ENCODE measurements at places on chromosomes 2 and 18.
A peak's percentile ranks its signal among the peaks of the same experiment; 100 is the strongest.

DNA sequence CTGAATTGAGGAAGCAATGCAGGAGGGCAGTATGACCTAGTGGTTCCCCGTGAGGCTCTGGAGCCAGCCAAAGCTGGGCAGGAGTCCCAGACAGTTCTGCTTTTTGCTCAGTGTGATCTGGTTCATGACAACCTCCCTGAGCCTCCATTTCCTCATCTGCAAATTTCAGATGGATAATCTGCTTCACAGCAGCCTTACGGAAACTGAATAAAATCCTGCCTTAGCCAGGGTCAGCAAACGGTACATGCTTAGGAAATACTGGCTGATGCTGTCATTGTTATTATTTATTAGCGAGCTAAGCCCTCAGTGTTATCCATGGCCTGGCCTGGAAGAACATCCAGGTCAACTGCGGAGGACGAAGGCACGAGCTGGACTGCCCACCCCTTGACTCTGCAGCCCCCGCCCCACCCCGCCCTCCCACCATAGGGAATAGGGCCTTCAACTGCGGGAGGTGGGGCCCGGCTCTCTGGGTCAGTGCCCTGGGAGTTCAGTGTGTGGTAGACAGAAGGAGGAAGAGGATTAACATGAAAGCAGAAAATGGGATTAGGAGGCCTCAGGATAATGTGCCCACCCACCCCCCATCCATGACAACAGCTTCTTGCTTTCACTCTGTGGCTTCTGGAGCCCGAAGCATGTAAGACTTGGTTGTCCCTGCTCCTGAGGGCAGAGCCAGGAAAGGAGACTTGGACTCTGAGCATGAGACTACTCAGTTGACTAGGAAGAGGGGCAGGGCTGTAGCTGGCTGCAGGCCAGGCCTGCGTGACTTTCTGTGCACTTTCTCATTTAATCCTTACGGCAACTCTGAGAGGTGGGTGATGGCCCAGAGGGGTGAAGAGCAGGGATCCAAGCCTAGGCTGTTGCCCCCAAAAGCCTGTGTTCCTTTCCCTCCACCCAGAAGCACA lies 13.1 kb downstream of the PKDCC start:
- DNase-seq: no peak

DNA sequence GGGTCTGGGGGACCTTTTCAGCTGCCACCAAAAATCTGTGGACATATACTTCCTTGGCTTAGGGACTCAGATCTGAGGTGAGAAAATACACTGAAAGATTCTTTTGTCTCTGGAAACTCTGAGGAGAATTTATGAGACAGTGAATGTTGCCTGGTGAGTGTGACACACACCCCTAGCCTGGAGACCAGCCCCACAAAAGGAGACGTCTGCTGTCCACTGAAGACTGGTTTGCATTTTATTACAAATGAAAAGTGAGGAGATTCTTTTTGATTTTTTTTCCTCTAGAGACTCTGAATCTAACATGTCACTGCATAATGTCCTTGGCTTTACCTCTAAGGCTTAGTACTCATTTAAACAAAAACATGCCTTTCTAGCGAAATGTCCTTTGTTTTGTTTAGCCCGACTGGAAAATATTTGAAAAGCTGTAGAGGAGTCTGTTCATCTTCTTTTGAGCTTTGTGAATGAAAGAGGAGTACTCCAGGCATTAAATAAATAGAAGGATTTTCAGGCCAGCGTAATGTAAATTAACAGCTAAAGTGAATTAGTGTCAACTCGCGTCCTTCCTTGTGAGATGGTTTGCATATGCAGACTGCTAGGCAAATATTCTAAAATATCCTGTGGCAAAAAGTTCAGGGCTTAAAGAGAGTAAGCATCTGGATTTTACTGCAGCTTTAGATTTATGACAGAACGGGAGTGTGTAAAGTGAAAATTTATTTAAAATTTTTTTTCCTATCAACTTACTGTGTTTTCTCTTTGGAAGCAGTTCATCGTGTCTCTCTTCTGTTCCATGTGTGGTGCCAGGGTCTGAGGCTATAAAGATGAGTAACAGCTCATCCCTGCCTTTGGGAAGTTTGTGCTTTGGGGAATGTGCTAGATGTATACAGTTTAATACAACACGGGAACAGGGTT lies 125.4 kb downstream of the VWA3B start:
- no peak for DNase-seq

DNA sequence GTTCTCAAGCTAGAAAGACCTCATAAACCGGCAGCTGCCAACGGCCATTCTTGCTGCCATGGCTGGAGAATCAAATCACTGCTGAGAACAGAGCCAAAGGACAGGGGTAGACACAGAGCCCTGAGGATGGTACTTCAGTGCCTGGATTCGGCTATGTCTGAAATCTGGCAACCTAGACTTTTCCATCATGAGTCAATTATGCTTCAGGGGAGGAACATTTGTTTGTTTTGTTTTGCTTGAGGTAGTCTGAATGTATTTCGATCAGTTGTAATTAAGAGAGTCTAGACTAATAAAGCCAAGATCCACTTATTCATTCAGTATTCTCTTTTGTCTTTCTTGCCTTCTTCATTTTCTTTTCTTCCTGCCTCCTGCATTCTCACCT lies 122.8 kb upstream of the SH3BP4 start:
- DNase-seq: no peak

DNA sequence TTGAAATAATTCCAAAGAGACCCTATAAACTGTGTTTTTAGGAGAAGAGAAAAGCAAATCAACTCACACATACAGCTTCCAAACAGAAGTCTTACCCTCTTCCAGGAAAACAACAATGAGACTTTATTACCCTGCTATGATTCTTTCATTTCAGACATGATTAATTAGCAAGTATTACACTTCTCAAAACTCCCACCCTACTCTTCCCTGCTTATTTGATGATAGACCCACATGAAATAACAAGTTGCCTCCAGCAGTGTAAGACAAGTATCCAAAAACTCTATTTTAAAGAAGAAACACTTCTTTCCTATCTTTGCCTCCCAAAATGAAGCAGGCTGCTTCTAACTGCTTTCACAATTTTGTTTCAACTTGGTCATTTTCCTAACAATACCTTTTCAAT lies 4.1 kb downstream of the FIGN start:
- DNase-seq: no peak

DNA sequence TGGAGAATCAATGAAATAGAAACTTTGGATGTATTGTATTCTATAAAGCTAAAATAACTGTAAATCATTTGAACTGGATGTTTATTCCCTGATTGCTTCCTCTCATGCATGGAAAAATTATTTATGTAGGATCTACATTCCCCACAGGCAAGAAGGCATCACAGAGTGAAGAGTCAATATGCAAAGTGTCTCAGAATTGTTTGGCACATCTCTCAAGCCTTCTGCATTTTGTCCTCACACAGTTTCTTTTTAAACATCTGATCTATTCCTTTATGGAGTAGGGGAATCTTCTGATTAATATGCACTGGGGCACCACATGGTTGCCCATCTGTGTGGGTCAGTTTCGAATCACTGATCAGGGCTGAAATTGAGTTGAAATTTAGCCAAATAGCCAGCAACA lies 465.4 kb downstream of the ZNF804A start:
- no peak for DNase-seq

DNA sequence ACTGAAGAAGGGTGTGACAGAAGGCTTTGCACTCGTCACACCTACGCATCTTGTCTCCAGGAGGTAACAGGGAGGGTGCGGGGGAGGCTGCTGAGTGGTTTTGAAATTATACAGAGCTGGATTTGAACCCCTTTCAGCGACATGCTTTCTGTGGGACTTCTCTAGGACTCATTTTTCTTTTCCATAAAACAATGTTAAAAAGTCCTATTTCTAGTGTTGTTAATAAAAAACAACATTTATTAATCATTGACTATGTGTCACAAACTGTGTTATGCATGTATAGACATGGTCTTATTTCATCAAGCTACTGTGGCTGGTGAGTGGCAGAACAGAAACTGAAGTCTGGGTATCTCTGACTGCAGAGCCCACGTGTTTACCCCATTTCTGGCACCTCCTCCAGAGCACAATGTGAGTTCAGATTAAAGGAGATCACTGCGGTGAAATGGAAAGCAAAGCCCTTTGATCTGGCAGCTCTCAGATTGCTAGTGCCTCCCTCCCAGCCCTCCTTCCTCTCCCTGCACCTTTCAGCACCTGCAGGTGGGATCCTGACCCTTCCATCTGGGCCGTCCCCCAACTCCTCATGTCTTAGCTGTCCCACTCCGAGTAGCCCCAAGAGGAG lies 315.5 kb upstream of the MYT1L start:
- peak; percentile 30 for DNase-seq

DNA sequence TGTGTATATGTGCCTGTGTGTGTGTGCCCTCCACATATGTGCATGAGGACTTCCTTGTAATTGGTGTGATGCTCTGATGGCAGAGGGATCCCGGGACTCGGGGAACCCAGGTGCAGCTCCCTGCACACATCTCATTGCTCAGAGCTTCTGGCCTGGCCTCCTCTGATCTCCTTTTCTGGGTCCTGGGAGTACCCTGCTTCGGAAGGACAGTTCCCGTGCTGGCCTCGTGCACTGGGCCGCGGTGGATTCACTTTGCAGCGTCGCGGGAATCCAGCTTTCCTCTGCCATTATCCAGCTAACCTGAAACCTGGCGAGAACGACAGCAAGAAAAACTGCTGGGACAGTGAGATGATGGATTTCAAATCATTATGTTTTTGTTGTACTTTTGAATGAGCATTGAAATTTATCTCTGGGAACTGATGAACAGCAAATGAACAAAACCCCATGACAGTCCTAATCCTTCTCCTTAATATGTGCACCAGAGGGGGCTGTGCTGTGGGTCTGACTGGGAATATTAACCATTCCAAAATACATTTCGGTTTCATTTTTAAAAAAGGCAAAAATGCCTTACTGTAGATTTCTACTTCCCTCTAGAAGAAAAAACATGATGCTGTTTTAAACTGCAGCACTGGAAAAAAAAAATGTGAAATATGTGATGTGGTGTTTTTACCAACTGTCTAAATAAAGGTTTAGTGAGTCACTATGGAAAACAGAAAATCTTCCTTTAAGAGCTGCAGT lies 78.2 kb downstream of the PTGR3 start:
- DNase-seq: no peak

- no peak for DNase-seq
Observed at GRCh38 chr2:161943011-161943410, 131.0 kb downstream of the DPP4 start.

- DNase-seq: no peak
Observed at GRCh38 chr2:28333606-28334526, 58.8 kb upstream of the FOSL2 start.

DNA sequence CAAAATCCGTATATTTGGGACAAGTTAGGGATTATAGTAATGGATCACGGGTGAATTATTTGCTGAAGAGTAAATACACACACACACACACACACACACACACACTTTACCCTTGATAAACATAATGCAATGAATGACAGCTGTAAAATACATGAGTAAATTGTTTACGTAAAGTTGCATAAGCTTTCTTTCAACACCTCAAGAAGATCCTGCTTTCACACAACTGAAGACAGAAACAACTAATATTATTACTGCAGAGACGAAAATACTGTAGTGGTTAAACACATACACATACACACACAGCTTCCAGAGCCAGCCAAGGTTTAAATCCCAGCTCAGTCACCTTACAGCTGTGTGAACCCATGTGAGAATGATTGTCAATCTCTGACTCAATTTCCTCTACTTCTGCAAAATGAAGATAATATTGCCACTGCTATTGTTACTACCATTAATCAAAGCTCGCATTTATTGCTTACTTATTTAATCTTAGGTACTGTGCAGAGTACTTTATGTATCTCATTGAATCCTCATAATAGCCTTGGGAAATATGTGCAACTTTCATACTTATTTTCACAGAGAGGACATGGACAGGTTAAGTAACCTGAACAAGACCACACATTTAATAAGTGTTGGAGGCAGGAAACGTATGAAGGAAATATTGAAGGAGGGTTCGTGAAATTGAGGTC lies 50.6 kb upstream of the DOK6 start:
- no peak for DNase-seq

GRCh38 chr2:240877460-240878340 lies 9.1 kb downstream of the AGXT start:
- no peak for DNase-seq

DNA sequence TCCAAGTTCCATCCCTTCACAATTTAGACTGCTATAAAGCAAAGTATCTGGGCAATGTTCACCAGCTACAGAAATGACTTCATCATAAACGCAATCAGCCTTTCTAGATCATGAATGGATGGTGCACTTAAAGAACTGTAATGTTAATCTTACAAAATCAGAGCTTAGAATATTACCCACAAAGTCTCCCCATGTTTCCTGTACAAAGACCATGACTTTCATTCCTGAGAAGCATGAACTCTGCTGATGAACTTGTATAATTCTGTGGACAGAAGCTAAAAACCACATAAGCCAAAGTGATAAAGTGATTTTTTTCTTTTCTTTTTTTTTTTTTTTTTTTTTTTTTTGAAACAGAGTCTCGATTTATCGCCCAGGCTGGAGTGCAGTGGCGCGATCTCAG lies 53.3 kb downstream of the C1D start:
- DNase-seq: no peak

GRCh38 chr18:49884465-49884864 lies 71.1 kb upstream of the ACAA2 start:
- no peak for DNase-seq

GRCh38 chr18:9876867-9877654 lies 8.7 kb upstream of the TXNDC2 start:
- no peak for DNase-seq

DNA sequence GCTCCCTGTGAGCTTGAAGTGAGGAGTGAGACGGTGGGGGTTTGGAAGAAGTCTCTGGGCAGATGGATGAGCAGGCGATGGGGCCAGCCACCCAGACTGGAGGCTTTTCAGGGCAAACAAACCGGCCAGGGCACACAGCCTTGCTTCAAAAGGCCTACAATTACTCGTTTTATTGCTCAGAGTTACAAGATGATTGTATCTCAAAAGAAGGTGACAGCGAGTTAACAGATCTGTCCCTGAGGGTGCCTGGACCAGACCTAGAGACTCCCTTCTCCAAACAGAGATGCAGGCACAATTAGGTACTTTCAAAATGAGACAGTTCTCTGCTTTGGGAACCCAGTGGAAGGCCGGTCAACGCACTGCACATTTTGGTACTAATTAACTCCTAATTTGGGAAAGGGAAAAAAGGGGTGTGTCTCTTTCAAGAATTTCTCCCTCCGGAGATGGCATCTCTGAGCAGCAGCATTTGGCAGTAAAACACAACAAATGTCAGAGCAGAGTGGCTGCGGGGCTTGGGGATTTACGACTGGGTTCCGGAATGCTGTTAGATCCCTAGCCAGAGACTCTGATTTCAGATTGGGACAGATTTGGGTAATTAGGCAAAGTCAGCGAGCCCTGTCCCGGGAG lies 226.7 kb downstream of the TTC32 start:
- DNase-seq: no peak
